Fibroblast of the conjunctiva (primary cell): ENCODE measurements at places on chromosomes 7 and 10.

DNA sequence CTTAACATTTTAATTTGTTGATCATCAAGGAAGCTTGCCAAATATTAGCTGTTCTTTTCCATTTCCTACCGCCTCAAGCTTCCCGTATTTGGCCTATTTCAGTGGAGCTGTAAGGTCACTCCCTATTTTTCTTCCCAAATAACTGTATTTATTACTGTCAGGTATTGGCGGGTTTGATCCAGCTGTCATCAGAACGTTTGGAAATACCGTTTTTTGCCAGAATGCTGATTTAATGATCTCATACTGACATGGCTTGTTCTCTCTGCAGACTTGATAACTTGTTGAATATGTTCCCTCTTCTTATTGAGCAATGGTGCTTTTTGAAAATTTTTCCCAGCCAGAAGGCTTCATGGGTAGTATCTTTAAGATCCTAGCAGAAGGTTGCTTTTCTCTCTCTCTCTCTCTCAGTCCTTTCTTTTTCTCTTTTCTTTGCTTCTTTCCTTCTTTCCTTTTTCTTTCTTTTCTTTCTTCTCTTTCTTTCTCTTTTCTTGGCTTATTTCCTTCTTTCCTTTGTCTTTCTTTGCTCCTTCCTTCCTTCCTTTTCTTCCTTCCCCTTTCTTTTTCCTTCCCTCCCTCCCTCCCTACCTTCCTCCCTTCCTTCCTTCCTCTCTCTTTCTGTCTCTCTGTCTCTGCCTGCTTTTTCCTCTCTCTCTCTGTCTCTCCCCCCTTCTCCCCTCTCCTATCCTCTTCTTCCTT, 42.1 kb downstream of the CUX1 start:
- DNase-seq: no peak

DNA sequence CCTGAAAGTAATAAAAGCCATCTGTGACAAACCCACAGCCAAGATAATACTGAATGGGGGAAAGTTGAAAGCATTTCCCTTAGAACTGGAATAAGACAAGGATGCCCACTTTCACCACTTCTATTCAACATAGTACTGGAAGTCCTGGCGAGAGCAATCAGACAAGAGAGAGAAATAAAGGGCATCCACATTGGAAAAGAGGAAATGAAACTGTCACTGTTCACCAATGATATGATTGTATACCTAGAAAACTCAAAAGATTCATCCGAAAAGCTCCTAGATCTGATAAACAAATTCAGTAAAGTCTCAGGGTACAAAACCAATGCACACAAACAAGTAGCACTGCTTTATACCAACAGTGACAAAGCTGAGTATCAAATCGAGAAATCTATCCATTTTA, 581.7 kb upstream of the TEX47 start:
- no peak for DNase-seq

- no peak for DNase-seq
Measured at GRCh38 chr7:154836021-154836448, 166.9 kb downstream of the PAXIP1 start.

GRCh38 chr7:102260856-102261255, 25.8 kb upstream of the SH2B2 start:
- DNase-seq: no peak

DNA sequence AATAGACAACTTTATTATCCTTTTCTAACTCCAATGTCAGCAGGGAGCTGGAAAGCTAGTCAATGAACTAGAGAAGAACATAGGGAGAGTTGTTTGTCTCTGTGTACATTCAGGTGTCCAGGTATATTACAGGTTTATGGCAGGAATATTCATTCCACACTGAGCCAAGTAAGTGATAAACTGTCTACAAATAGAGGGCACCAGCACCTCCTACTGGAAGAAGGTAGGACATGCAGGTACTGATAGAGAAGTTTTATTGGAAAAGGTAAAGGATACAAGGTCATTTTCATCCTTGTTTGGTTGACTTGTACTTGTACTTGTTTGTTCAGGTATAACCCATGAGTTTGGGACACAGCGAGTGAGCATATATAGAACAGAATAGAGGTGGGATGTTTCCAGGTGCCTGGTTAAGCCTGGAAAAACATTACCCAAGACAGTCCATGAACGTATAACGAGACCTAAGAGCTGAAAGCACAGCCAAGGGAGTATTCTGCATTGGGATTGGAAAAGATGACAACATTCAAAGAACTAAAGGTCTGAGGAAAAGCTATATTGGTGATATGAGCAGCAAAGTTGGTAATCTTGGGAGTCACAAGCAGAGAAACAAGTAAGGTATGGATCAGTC, 61.4 kb upstream of the PPP1R3C start:
- no peak for DNase-seq

DNA sequence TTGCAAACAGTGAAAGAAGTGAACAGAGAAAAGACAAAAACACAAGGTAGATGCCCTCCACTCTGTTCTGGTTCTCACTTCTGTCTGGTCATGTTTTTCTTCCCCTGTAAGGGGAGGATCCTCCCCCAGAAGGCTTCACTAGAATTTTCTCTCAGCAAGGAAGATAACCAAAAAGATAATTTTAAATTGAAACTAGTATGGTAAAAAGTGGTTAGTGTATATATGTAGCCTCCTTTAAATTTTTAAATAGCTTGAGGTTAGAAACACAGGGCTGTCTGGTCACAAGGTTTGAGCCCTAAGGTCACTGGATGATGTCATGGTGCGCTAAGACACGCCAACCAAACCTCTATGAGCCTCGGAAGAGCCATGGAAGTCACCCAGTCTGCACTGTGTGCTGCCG, 5.6 kb upstream of the PKD1L1 start:
- DNase-seq: no peak
